Natural killer cell (primary cell): ENCODE measurements at places on chromosomes 4 and X.

DNA sequence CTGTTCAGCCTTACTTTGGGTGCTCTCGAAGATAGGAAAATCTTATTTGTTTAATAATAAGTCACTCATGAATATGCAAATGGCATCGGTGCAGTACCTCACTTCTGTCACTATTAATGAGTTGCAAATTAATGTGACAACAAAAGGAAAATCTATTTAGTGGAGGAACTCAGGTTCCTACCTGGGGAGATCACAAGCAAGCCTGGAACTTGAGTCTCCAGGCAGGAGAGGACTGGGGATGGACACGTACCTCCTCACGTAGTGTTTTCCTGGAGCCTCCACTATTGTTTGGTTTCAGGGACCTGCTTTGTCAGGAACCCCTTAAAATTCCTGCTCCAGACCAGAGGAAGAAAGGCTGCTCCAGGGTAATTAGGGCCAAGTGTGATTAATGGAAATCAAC, 82.1 kb downstream of the BCOR start:
- no peak for DNase-seq

- DNase-seq: no peak
These were observed 46.0 kb downstream of the USP38 start for GRCh38 chr4:143230683-143231082.

GRCh38 chr4:5618051-5618960, 90.1 kb downstream of the EVC2 start:
- no peak for DNase-seq

GRCh38 chr4:188839704-188840103, 700.5 kb downstream of the TRIML1 start:
- DNase-seq: no peak

- no peak for DNase-seq
These were observed 300.7 kb downstream of the ARAP2 start for GRCh38 chr4:35943606-35944005.

GRCh38 chrX:39845233-39845632, 252.5 kb downstream of the BCOR start:
- DNase-seq: no peak

- DNase-seq: peak; percentile 12
These were observed 65.3 kb downstream of the NYX start for GRCh38 chrX:41512394-41512793.

DNA sequence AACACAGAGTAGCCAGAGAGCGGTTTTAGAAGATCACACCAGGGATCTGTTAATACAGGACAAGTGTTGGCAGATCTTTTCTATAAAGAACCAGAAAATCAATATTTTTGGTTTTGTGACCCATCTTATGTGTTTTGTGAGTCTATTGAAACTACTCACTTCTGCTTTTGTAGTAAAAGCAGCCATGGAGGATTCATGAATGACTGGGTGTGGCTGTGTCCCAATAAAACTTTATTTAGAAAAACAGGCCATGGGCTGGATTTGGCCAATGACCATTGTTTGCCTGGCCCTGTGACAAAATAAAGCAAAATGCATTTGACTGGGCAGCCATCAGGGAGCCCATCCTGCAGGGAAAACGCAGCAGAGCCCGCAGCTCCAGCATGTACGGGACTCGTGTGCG, 99.9 kb upstream of the ADRA2C start:
- no peak for DNase-seq

- DNase-seq: no peak
These were observed 204.7 kb downstream of the BMPR1B start for GRCh38 chr4:94962484-94962883.

DNA sequence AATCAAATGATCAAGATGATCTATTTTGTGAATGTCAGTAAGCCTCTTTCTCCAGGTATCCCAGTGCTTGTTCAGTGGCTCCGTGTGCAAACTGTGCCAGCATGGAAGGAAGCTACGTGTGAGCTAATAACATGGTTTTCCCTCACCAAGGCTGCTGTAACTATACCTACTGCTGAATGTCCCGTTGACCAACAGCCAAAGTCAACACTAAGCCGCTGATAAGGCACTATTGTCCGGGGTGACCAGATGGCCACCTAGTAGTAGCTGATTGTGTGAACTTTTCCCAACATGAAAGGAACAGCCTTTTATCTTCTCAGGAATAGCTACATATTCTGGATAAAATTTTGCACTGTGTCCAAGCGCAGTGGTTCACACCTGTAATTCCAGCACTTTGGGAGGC, 58.0 kb upstream of the ABCG2 start:
- no peak for DNase-seq

DNA sequence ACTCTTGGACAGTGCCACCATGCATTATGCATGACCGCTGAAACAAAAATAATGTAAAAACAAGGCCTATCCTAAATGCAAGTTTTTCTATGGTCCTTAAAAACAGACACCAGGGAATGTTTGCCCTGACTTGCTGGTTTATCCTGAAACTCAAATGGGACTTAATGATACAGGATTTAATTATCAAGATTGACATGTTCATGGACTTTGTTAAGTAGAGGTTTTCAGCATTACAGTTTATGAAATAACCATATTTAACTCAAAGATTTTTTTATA, 1.3 kb downstream of the NFKB1 start:
- DNase-seq: no peak

DNA sequence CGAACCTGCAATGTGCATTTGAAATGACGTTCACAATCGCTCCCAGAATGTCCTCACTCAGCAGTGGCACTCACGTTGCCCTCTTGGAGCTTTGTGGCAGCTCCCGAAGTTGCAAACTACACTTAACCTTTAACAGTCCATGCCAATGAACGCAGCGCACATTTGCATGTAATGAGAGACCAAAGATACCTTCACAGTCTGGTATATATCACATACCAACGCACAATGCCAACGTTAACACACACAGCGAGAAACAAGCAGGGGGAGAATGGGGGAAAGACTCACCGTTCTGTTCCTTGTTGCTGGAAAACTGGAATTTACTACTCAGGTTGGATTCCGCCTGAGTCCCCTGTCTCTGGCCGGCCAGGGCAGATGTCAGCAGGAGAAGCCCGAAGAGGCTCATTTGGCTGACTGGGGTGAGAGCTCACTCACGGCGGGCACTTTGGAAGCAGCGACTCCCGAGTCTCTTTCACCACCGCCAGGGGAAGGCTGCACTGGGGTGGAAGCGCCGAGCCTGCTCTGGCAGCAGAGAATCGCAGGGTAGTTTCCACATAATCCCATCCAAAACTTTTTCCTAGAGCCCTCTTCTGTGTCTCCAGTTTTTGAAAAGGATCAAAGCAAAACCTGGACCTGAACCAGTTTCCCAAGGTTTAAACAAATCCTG, 966 bp downstream of the PDGFC start:
- DNase-seq: no peak

DNA sequence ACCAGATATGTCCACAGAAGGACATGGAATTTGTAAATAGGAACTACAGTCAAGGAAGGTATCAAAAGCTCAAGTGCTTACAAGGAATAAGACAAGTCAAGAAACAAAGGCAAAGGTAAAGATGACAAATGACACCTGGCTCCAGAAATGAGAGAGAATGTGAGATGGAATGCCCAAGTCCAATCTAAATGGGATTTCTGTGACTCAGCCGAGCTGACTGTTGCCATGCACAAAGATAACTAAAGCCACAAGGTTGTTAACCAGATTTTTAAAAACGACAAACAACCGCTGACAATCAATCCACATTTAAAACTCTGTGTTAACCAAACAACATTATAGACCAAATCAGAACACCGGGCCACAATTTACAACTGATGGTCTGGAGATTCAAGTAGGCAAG, 1.1 kb downstream of the NFXL1 start:
- no peak for DNase-seq

DNA sequence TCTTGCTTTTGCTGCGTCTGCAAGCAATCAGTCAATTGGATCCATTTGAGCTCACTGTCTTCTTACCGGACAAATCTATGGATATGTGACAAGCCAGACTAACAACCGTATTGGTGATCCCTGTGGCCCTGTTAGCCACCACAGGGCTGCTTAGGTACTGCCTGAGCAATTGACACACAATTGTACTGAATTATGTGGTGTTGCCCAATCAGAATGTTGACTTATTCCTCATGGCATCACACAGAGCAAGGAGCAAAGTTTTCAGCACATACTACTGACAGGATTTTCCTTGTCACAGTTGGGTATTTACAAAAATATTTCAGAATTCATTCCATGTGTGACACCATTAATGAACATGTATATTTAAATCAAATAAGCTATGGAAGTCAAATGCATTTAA, 41.3 kb upstream of the XAGE1B start:
- DNase-seq: no peak

DNA sequence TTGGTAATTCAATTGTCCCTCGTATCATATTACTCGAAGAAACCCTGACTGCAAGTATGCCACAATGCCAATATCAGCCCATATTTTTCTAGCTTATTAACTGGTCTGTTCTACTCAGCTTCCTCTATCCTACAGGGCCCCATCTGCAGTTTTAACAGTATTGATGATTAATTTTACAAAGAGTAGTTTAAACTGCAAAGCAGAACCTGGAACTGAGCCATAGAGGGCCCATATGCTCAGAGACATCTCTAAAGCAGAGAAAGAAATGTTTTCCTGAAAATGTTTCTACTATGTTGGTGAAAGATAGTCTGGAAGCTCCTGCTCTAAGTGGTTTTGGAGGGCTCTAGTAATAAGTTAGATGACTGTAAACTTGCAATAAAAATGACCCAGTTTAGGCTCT, 259.4 kb upstream of the CENPE start:
- no peak for DNase-seq

- DNase-seq: no peak
These were observed 185.5 kb upstream of the PITX2 start for GRCh38 chr4:110808351-110808878.

DNA sequence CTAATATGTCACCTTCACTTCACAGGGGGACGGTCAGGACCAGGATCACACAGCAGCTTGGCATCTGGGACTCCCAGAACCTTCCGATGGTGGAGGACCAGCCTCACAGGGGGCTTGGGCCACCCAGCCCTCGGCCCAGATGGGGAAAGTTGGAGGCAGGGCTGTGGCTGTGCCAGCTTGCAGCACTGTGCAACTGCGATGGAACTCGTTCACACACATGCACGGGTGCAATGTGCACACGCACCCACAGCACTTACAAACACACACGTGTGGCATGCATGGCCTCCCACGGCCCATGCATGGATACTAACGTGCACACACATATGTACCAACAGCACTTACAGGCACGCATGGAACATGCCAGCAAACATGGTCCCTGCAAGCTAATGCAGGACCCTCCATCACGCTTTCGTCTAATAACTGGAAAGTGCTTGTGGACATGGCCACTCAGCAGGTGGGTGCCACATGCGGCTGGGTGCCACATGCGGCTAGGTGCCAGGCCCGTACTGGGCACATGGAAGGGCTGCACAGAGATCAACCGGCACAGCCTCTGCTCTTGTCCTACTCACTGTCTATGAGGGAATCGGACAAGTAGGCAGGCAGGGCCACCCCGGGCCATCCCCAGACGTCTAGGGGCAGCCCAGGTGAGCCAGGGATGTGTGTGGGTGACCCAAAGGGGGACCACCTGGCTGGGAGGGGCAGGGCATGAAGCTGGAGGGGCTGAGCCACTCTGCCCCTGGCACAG, 63.2 kb downstream of the ADRA2C start:
- DNase-seq: no peak

GRCh38 chrX:68429216-68429615, 4.1 kb downstream of the OPHN1 start:
- DNase-seq: no peak

- no peak for DNase-seq
These were observed 6.6 kb downstream of the ABCD1 start for GRCh38 chrX:153731117-153731844.

DNA sequence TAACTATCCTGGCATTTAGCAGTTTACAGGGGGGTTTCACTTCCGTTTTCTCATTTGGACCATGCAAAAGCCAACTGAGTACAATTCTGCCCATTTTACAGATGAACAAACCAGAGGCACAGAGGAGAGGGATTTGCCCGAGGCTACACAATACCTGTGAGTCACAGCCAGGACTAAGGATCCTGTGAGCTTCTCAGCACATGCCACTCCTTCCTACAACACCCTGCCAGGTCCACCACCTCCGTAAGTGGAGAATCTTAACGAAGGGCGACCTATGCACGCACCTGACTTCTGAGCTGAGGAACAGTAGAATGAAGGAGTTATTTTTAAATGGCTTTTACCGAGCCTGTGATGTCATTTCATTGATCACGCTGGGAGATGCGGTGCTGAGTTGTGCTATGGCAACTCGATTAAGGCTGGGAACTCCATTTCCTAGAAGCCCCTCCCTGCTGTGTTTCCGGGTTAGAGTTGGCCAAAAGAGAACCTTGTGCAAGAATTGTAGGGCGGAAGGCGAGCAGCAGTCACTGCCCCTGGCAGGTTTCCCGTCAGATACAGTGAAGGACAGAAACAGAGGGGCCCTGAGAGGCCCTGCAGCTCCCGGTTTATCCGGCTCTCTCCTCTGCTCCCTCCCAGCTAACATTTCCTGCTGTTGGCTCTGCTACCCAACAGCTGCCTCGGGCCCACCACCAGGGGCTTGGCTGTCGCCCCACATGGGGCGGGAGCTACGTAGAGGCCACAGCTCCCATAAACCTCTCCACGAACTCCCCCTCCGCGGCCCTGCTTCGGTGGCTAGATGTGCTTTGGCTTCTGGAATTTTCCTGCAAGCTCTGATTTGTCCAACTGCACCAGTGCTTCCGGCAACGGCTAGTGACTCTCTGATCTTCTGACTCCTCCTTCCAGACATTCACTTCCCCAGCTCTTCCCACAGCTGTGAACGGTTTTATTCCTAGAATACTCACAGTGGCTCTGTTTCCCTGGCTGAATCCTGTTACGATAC, 75.1 kb upstream of the USP9X start:
- DNase-seq: peak; percentile 26

DNA sequence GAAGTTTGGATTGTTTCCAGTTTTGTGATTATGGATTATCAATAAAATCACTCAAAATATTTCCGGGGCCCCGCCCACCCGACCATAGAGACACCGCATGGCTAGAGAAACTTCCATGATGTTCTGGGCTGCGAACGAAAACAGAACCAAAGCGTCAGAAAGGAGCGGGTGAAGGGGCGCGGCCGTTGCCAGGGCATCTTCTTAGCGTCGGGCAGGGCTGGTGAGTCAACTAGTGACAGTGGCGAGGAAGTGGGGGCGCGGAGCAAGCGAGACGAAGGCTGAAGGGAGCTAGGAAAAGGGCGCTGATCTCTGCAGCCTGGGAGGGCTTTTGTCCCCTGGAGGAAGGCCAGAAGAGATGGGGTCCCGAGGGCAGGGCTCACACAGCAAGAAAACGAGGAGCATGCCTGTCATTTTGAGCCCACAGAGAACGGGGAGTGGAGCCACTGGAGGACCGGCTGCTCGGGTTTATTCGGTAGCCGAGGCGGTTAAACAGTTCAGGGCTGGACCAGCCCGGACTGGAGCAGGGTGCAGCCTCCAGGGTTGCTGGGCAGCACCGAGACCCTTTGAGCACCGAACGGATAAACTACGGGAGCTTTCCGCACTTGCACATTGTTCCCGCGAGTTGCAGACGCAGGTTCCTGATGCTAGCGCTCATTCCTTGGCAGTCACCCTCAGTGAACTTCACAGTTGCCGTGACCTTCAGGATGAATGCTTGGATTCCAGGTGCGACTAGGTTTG, 298.1 kb upstream of the TRPC5 start:
- no peak for DNase-seq
